Hematopoietic multipotent progenitor cell treated with erythropoietin and hydrocortisone succinate and interleukin-3 and kit ligand, for 8 days (in vitro differentiated cells): ENCODE measurements at places on chromosomes 2 and 18.

DNA sequence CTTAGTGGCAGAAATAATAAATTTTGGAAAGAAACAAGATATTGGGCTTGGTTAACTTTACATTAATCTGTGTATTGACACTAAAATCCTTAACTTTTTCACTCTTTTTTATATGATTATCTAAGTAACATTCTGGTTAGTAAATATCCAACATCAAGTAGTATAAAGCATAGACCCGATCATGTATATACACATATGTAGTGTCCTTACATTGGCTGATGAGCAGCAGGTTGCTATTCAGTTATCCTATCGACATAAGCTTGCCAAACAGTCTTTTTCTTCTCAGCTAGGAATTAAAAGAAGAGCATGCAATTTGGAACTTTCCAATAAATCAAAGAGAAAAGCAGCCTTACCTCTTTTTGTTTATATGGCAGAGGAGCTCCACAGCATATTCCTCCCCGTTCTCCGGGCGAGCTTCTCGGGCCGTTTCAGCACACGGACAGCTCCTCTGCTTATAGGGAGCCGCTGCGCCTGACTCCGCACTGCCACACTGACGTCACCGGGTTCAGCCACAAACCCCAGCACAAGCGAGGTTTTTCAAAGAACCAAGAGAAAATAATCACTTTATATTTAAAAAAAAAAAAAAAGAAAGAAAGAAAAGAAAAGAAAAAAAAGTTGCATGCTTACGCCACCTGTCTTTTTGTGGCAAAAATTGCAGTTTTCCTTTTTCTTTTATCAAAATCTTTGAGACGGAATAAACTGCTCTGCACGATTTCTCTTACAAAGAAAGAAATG, at the start of gene SCG2:
Gene SCG2 (minus strand): TSS at position 430 of the 735 bp plus-strand sequence. CDS start 3,079 bp downstream, outside the sequence.
- DNase-seq = peak; percentile 12

GRCh38 chr2:182349268-182349667, 77.6 kb downstream of the PDE1A start:
- DNase-seq = no peak

DNA sequence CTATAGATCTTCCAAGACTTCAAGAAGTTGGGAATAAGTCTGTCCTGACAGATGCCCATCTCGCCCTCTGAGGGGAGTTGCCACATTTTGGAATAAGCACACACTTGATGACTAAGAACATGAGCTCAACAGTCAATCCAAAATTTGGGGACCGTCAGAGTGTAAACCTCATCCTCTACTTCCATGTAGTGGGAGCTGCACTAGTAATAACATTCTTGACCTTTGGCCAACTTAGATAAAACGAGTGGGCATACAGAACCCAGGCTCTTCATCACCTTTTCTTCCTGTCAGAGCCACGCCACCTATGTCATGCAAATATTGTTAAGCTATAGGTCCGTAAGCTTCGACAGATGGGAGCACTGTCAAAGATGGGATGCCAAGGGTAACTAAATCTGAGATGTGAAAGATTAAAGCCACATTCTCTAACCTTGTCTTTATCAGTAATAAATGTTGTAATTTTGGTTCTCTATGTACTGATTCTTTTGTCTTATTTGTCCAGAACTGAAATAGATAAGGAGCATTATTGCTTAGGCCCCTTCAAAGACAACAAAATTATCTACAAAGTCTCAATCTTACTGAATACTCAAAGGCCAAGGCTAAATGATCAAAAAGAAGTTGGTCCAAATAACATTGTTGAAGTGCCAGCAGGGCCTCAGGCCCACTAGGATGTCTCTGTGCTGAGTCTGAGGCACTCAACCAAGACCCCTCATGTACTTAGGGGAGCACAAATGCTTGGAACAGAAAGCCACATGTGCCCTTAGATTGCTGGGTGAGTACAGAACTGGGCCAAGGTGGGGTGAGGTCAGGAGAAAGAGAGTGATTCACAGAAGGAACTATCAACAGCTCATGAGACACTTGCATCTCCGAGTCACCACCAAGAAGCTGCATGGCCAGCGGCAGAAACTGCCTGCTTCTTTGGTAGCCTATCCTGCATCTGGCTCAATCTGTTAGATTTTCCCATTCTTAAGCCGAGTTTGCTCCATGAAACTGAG, 15.0 kb downstream of the CDH2 start:
- DNase-seq = no peak

GRCh38 chr2:200703127-200703925, 108.4 kb upstream of the BZW1 start:
- peak; percentile 68 for DNase-seq

GRCh38 chr2:158772306-158773078, 22.6 kb upstream of the DAPL1 start:
- no peak for DNase-seq

DNA sequence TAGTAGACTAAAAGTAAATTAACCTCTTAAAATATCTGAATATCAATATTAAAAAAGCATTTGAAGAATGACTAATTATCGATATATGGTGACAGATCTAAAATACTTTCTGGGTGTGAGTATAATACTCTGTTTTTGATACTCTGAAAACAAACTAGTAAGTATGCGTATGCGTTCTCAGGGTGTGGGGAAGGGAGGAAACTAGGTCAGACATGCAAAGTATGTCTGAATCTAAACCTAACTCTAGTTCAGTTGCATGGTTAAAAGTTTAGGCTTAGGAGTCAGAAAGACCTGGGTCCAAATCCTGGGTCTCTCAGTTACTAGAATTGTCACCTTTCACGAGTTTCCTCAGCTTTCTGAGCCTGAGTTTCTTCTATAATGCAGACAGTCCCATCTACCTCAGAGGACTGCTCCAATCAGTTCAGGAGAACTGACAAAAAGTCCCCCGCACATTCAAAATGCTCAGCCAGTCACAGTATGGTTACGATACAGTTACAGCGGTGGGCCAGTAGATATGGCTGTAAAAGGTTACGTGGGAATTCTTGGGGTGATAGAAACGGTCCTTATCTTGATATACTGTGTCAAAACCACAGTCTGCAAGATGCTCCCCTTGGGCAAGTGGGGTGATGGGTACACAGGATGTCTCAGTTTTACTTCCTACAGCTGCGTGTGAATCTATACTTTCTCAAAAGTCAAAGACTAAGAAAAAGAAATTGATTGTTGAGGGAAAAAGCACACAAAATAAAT, 29.2 kb downstream of the UNC50 start:
- no peak for DNase-seq

DNA sequence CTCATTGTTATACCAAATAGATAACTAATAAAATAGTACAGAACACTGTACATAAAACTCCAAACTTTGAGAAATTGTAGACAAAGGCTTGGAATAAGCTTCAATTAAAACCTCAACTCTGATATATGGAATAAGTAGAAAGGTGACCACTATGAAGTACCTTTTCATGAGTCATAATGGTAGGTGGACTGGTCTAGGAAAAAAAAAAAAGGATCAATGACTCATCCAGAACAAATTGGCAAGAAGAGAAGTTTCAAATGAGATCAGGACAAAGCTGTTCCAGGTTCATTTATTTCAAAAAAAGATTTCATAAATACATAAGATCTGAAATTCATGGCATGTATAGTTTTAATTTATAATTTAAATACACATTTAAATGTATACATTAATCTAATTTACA, 769.7 kb downstream of the SUCLG1 start:
- DNase-seq = no peak

DNA sequence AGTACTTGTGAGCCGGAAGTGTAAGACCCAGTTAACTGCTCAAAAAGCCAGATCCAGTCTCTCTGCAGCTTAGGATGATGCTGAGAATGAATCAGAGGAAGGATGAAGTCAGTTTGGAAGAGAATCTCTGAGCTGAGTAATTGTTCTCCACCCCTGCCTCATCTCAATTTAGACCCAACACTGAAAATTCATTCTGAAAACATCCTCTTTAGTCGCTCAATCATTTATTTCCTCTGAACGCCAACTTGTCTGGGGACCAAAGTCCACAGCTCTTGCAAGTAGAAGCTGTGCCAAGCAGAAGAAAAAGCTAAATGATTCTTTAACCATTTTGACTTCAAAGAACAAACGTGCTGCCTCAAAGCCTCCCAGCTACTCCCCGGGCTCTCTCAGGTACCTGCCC, 177.1 kb upstream of the KLHL29 start:
- no peak for DNase-seq

GRCh38 chr2:8684878-8685696, 3.2 kb downstream of the ID2 start:
- DNase-seq = peak; percentile 65

DNA sequence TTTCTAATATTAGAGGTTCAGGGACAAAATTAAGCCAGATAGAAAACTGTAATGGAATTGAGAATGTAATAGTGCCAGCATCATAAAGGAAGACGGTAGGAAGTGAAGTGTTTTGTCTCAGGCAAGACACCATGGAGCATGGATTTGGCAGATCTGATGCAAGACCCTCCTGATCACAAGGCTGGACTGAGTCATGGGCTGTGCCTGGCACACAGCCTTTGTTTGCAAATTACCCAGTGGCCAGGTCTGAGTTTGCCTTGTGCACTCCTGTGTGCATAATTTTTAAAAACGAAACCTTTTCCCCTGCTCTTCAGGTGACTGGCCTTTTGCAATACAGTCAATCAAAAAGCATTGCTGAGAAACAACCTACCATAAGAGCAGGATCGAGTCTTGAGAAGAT, 2.0 kb upstream of the UPP2 start:
- DNase-seq = no peak

- DNase-seq = no peak
Observed at GRCh38 chr2:20149703-20150030, 75.3 kb downstream of the SDC1 start.

DNA sequence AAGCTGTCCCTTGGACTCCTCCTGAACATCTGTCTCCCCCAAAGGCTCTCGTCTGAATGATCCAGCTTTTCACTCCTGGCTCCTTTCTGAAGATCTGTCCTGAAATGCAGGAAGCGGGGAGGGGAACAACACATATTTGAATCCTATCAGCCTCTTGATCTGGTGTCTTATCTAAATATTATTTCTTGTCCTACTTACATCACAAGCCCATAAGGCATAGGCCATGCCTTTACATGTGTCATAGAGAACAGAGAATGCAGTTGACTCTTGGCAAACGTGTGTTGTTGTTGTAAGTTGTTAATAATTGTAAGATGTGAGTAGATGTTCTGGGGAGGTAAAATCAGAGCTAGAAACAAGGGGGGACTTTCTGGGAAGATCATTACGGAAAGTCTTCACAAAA, 57.4 kb downstream of the GATA6 start:
- DNase-seq = no peak

DNA sequence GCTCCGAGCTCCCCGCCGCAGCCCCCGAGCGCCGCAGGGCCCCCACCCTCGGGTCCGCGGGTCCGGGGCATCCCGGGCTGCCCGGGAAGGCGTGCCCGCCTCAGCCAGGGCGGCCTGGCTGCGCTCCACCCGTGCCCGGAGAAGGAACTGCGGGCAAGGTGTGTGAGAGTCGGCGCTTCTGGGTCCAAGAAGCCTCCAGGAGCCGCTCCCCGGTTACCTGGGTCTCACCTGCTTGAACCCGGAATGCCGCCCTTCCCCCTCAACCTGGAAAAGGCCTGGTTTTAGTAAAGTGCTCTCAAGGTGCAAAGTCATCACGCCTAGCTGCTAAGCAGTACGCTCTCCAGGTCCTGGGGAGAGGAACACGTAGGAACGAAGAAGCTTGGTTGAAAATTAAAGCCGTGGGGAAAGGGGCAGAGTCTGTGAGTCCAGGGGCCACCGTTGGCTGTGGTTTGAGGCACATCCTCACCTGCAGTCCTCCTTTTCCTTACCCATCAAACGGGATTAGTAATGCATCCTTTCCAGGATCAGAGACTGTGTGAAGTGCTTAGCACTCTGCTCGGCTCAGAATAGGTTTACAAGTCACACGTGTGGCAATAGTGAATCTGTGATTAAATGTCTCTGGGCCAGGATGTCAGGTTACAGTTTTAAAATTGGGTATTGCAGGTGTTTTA, 1.2 kb downstream of the ASAP2 start:
- DNase-seq = no peak

GRCh38 chr2:36798724-36799123, 102.2 kb downstream of the VIT start:
- DNase-seq = no peak

GRCh38 chr18:5049124-5049523, 147.9 kb downstream of the AKAIN1 start:
- DNase-seq = no peak

DNA sequence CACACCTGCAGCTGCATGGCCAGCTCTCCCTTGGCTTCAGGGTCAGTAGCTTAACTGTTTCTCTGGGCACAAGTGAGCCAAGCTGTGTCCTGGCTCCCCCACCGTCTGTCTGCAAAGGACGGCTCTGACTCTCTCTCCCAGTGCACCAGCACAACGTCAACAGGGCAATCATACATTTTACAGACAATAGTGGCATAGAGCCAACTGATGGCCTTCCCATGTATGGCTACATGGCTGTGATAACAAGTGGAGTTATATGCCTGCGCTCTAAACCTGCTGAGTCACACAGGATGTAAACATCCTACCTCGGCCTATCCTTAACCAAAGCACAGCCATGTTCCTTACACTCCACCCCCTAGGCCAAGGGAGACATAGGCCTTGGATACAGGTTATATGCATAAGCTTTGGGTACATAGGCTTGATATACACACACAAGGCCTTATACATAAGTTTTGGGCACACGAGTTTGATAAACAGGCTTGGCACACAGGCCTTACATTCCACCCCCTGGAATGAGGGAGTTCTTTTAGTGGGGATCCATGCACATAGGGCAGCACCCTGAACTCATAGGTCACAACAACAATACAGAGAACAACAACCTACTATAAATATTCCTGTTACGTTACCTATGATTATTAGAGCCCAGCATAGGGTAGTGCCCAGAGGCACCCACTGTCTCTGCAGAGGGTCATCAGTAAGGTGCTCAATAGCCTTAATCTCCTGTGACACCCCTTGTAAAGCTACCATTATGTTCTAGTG, 17.7 kb downstream of the PHOSPHO2 start:
- DNase-seq = peak; percentile 71

DNA sequence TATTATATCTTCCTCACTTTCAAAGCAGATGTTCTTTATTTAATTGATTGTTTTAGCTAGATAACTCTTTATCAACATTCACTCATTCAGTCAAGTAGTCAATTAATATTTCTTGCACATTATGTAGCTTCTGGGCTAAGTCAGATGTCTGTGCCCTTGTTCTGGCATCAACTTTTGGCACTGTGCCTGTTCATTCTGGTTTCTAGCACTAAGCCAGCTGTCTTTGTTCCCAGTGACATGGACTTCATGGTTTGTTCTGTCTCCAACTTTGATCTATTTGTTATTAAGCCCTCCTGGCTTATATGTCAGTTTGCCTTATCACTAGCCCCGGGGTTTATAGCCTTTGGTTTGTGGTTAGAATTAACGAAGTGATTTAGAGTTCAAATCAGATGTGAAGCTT, 247.9 kb upstream of the SYT4 start:
- DNase-seq = no peak

DNA sequence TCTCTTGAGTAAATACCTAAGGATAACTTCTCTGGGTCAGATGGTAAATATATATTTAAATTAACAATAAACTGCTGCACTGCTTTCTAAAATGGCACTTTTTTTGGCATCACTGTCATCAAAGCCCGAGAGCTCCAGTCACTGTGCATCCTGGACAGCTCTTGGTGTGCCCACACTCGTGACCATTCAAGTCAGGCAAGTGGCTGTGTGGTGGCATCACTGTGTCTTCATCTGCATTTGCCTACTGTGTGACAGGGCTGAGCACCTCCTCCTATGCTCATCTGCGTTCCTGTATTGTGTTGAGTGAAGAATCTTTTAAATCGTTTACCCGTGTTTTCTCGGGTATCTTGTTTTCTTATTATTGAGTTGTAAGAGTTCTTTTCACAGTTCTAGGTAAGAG, 568.1 kb upstream of the SALL3 start:
- no peak for DNase-seq

GRCh38 chr2:116435648-116436047, 1378.8 kb upstream of the DDX18 start:
- no peak for DNase-seq

- DNase-seq = no peak
Observed at GRCh38 chr2:224209555-224210285, 170.6 kb upstream of the SERPINE2 start.
